ENCODE measurements at places on chromosomes 2 and 18.
A peak's percentile ranks its signal among the peaks of the same experiment; 100 is the strongest.

GRCh38 chr18:62526098-62527025 is 3.5 kb downstream of the ZCCHC2 start:
- DNase-seq, result peak; percentile 92

DNA sequence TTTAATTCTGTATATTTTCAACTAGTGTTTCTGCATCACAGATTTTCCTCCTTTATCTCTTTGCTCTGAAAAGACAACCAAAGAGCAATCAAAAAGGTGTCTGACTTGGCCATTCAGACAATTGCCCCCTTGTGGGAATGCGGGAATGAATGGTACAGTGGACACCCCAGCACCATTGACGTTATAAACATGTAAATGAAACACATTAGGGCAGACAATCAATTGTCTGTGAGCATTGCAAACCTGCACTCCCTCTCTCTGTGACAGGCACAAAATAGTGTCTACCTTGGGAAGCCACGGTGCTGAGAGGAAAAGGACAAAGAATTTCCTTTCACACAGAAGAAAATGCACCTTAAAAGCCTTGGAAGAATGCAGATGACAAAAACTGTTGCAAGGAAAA is 8.0 kb downstream of the ZEB2 start:
- DNase-seq, result peak; percentile 66

GRCh38 chr2:134679745-134680144 is 39.1 kb downstream of the TMEM163 start:
- no peak for DNase-seq

DNA sequence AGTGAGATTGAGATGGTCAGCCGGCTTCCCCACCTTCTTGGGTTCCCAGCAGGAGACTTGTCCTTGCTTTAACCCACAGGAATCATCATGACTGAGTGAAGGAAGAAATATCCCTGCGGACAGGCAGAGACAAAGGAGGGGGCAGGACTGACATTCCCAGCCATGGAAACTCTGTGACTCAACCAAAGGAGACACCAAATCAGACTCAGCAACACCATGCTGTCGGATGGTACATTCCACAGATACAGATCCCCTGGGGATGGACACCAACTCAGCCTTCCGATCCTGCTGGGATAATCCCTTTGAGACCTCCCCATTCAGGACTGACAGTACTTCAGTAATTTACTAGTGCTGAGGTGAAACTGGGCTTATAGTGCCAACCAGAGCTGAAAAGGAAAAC is 518.3 kb downstream of the XIRP2 start:
- peak; percentile 85 for DNase-seq

DNA sequence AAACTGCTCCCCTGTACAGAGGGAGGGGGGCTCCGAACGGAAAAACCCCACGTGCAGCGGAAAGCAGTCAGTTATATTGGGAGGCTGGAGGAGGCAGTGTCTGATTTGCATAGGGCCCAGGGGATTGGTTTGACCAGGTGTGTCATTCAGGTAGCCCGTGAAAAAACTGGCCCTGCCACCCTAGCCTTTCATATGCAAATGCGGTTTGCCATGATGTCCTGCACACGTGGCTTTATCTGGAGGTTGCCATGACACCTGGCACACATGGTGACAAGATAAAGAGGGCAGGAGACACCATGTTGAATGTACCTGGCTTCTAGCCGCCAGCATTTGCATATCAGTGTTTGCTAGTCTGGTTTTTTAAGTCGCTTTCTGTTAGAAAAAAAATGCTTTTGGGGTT is 20.5 kb downstream of the SLC25A52 start:
- no peak for DNase-seq

DNA sequence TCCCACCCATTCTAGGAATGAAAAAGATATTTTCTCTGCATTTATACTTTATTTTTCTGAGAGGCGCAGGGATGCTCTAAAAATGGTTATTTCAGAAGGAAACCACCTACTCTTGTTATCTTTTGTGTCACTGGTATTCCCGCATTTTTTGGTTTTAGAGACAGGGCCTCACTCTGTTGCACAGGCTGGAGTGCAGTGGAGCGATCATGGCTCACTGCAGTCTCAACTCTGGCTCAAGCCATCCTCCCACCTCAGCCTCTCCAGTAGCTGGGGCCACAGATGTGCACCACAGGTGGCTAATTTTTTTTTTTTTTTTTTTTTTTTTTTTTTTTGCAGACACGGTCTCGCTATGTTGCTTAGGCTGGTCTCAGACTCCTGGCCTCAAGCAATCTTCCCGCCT is 135.9 kb downstream of the NCK2 start:
- DNase-seq, result no peak

- DNase-seq, result no peak
Measured at GRCh38 chr18:74430806-74431571, 26.1 kb downstream of the DIPK1C start.

- no peak for DNase-seq
Measured at GRCh38 chr2:136956050-136956449, 190.7 kb downstream of the THSD7B start.

DNA sequence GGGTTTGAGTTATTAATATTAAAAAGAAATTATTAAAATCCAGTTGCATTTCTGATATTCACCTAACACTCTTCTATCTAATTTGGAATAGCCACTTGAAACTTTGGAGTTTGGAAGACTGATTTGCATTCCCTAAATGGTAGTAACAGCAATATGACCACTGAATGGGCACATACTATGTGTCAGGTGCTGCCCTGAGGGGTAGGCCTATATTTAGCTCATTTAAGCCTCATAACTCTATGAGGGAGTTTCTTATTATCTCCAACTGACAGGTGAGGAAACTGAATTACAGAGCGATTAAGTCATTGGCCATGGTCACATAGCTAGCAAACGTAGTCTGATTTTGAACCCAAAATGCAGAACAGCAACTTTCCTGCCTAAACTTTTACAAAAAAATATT is 77.3 kb downstream of the VWA3B start:
- no peak for DNase-seq

DNA sequence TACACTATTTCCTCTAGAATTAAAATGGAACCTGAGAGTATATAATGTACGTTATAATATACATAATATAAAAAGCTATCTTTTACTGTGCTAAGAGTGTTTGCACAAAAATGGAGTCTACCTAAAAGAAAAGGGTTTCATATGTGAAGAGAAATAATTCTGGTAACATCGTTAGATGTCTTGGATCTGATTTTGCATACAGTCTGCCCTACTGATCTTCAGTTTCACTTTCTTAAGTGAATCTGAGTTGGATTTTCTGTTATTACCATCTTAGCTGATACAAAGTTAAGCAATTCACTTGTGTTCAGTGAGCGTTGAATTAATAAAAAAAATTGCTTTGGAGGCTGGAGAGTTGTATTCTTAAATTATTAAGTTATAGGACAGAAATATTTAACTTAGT is 502.1 kb upstream of the TMEFF2 start:
- DNase-seq, result no peak
